Smooth muscle cell of the brain vasculature (primary cell): ENCODE measurements at places on chromosomes 12 and 14.
A peak's percentile ranks its signal among the peaks of the same experiment; 100 is the strongest.

DNA sequence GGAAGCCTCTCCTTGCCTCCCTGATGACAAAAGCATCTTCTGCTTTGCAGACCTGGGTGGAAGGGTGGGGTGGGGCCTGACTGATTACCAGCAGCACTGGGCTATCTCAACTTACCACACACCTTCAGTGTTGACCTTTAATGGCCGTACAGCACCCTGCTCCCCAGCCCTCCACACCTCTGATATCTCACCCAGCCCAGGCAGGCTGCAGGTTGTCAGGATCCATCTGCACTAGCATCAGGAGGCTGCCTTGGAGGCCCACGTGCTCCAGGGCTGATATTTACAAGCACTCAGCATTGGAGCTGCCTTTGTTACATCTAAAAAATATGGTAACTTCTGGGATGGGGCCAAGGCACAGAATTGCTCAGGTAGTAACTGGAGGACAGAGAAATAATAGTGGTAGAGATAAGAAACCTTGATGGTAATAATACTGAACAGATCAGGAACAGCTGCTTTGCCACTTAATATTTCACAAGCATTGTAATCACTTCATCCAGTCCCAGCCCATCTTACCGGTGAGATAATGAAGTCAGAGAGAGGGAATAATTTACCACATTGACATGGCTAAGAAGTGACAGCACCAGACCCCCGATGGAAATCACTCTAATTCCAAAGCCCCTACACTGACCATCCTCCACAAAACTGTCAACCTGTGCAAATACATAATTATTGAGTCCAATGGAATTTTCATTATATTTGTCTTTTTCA lies 125.2 kb upstream of the RFLNA start:
- no peak for DNase-seq

GRCh38 chr14:102201353-102201738 lies 61.6 kb downstream of the WDR20 start:
- no peak for DNase-seq

GRCh38 chr14:67927244-67927643 lies 107.7 kb downstream of the RAD51B start:
- DNase-seq, result no peak

DNA sequence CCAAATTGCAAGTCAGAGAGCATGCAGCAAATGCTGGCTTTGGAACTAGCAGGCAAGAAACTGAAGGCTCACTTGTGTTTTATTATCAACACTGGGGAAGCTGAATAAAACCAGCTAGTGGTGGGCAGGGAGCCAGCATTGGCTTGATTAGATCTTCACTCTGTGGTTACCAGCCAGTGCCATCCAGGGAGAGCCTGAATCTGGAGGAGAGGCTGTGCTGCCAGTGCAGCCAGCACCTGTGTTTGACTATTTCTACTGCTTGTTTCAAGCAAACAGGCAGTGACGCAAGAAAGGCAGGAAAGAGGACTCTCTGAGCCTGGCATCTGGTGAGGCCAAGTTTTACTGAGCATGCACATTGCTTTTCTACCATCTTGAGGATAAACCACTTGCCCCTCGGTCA lies 247.0 kb downstream of the PHLDA1 start:
- no peak for DNase-seq

GRCh38 chr14:58725226-58725625 lies 87.5 kb downstream of the DACT1 start:
- DNase-seq, result no peak

DNA sequence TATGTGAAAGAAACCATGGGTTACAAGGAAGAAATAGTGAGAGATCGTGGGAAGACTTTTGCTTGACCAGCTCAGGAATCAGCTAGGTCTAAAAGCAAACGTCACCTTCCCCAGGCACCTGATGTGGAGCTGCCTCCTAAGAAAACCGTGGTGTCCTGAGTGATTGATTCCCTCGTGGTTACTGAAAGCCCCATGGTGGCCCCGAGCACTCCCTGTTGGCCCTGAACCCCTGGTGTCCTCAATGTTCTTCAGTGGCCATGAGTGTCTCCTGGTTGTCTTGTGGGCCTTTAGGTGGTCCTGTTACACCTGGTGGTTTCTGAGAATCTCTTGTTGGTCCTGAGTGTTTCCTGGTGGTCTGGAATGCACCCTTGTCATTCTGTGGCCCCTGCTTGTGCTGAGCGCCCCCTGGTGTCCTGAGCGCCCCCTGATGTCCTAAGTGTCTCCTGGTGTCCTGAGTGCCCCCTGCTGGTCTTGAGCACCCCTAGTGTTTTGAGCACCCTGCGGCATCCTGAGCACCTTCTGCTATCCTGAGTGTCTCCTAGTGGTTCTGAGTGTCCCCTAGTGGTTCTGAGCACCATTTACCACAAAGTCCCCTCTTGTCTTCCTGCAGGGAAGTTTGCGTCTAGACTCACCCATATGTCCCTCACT lies 518.7 kb downstream of the TMEM121 start:
- no peak for DNase-seq

- no peak for DNase-seq
These were observed 12.5 kb downstream of the FGF6 start for GRCh38 chr12:4432878-4433744.

DNA sequence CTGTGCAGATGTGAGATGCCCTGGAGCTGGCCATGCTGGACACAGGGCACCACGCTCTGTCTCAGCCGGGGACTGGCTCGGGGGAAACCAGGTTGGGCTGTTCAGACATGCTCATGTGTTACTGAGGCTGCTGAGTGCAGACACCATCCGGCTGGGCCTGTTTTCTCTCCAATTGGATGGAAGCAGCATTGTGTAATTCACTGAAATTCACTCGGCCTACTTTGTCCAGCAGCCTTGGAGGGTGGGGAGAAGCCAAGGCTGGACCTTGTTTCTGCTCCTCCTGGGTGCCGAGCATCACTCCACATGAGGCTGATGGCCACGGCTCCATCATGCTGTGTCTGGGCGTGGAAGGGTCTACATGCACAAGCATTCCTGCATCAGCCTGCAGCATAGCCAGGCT lies 130.7 kb downstream of the SMOC1 start:
- no peak for DNase-seq

DNA sequence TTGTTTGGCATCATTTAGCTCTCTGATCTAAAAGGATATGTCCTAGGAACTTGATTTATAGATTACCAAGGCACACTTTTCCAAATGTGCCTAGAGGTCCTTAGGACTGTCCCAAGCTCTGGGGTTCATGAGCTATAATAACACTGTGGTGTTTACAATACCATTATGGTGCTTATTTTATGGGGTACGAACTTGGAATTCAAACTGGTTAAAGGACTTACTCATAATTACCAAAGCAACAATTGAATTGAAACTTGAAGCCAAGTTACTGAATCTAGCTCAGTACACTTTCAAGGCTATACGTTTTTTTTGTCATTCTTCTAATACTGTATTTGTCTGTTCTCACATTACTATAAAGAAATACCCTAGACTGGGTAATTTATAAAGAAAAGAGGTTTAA lies 9.6 kb upstream of the TEP1 start:
- no peak for DNase-seq

DNA sequence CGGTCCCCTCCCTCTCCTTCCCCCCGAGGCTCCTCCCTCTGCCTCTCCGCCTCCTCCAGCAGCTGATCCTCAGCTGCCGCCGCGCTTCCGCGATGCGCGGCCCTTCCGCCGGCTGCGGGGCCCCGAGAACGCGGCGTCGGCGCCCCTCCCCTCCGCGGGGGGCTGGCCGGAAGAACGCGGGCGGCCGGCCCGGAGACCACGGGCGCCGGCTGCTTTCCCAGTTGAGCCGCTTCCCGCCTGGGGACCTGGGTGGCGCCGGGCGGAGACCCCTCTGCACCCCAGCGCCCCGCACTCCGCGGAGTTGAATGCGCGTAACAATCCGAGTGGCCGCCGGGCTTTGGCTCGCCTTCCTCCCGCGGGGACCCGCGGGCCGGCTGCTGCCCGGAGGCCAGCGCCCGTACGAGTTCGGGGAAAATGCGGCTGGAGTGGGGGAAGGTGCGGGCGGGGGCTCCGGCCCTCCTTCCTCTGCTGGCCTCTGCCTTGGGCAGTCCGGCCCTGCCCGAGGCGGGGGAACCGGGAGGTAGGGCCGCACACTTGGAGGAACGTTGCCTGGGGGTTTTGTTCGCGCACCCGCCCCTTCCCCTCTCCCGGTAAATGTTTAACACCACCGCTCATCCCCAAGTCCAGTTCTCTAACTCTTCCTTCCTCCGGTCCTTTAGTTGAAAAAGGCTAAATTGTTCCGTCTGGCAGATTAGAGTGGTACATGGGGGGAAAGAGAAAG lies 393 bp upstream of the DCAF5 start:
- peak; percentile 71 for DNase-seq

GRCh38 chr12:80353254-80353653 lies 90.8 kb upstream of the PTPRQ start:
- DNase-seq, result no peak

DNA sequence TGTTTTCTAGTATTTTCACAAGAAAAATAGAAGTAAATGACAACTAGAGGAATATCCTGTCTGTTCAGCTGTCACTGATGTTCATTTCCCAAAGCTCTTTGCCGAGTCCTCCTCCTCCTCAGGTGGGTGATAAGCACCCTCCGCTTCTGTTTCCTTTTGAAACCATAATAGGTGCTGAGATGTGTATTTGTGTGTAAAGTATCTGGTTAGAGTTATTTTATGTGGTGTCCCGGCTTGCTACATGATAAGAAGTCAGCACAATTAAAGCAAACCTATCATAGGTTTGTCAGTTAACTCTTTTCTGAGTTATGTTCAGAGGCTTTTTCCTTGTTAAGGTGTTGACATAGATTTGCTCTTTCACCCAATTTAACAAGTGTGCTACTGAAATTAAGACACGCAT lies 82.4 kb downstream of the PIWIL1 start:
- DNase-seq, result no peak

DNA sequence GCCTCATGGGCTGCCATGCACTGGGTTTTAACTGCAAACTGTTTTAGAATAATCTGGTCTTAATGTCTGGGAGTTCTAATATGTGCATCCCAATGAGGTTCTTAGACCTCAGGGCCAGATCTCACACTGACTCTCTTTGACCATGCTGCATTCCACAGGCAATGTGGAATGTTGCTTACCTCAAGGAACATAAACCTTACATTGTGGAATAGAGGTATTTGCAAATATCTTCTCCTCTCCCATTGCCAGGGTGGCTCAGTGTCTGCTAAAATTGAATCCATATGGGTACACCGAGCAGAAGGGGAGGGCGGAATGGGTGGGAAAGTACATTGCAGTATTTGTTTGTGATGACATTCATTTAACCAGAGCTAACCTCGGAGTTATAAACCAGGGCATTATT lies 78.6 kb downstream of the CHST11 start:
- no peak for DNase-seq
